ENCODE measurements at places on chromosomes 6 and 20. TPM values are rescaled to one million over a fixed set of nuclear protein-coding genes. Genes with fewer than 3 reads are reported as not detected.

Gene C20orf204
- total RNA-seq, result 1.7 TPM

Gene SERPINB1
- total RNA-seq, result 25.1 TPM

Gene IPCEF1
- total RNA-seq, result under 0.01 TPM

Gene TRIM40
- not detected for total RNA-seq

Gene TAGAP
- total RNA-seq, result not detected

Gene PDCD2
- total RNA-seq, result 88.2 TPM

GRCh38 chr6:133131621-133132465 is 109.3 kb upstream of the EYA4 start:
- no peak for DNase-seq

- no peak for DNase-seq
These were observed 4.9 kb downstream of the TRAF3IP2 start for GRCh38 chr6:111600588-111601445.

GRCh38 chr6:36722879-36723278 is 25.3 kb downstream of the RAB44 start:
- no peak for DNase-seq

- DNase-seq, result peak; percentile 47
These were observed 110.6 kb downstream of the UBE3D start for GRCh38 chr6:82954937-82955577.

DNA sequence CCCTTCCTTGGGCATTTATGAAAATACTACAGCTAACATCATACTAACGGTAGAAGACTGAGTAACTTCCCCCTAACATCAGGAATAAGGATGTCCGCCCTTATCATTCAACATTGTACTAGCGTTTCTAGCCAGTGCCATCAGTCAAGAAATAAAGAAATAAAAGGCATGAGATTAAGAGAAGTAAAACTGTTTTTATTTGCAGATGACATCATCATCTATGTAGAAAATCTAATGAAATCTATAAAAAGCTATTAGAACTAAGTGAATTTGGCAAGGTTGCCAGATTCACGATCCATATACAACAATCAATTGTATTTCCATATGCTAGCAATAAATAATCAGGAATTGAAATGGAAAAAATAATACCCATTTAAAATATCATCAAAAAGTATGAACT is 54.6 kb downstream of the STK35 start:
- DNase-seq, result no peak

DNA sequence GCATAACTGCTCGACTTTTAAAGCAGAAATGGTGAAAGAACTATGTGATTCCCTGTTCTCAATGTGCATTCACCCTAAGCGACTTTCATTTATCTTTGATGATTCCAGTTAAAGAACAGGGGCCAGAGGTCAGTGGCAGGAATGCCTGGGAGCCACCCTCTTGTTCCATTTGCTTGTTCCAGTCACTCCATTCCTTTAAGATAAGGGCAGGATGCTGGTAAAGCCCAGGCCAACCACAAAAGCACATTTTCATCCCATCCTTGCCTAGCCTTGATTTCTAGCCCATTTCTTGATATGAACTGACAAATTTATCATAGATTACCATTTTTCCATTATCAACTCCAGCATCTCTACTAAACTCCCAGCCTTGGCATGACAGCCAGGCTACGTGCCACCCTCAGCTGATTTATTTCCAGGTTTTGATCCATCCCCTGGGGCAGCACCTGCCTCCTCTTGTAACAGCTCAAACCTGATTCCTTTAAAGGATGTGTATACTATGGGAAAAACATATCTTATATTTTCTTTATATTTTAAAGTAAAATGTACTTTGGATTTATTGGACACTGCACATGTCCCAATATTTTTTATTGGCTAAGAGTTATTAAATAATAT is 19.2 kb downstream of the HMGN3 start:
- no peak for DNase-seq

DNA sequence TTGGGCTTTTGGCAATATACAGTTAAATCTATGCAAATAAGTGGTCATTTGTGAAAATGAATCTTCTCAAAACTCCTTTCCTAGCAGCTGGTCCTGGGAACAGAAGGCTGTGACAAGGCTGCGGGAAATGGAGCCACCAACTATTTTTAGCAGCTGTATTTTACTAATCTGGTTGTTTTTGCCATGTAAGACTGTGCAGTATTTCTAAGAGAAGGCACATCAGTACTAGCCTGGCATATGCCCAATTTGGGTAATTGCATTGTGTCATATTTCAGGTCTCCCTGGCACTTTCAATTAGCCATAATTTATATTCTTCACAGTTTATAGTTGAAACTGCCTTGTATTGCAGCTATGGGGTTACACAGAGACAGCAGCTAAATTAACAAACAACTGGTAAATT is 109.6 kb downstream of the MANEA start:
- no peak for DNase-seq

DNA sequence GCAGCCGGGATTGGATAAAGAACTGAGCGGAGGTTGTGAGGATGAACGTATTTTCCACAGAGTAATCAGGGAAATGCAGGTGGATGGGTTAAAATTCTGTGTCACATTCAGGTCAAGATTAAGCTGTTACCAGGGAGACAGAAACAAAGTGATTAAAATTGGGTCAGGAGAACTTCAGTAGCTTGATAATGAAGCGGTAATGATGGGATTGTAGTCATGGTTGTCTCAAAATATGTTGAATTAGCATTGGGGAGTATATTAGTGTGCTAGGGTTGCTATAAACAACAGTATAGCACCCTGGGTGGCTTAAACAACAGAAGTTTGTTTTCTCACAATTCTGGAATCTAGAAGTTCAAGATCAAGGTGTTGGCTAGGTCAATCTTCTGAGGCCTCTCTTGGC is 155.5 kb downstream of the GJA1 start:
- no peak for DNase-seq

DNA sequence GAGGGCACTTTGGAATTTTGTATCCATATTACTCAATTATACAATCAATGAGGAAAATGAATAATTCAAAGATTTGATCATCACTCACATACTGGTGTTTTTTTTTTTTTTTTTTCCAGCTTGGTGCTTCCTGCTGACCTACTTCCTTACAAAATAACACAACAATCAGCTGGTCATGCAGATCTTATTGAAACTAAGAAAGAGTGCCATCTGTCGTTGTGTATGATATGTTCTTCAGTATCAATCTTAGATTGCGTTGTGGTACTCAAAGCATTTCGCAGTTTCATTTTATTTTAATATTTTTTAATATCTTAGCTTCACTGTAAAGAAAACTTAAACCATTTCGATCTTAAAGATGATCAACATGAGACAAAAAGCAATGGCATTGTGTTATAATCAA is 155.6 kb downstream of the OGFRL1 start:
- peak; percentile 53 for DNase-seq

DNA sequence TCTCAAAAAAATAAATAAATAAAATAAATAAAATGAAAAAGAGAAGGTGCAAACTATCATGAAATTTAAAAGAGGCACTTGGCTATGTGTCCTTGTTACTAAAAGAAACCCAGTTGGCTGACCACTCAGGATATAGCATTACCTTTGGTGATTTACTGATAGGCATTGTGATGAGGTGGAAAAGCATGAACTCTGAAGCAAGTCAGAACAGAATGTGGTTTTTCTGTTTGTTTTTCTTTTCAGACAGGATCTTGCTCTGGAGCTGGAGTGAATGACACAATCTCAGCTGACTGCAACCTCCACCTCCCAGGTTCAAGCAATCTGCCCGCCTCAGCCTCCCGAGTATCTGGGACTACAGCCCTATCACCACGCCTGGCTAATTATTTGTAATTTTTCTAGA is 31.9 kb downstream of the ZNF184 start:
- no peak for DNase-seq

All from RPMI7951 (cell line).